Pancreas (tissue), 10 donors: ENCODE measurements at places on chromosomes 4 and X. TPM values are rescaled to one million over a fixed set of nuclear protein-coding genes. Genes with fewer than 3 reads are reported as not detected.

DNA sequence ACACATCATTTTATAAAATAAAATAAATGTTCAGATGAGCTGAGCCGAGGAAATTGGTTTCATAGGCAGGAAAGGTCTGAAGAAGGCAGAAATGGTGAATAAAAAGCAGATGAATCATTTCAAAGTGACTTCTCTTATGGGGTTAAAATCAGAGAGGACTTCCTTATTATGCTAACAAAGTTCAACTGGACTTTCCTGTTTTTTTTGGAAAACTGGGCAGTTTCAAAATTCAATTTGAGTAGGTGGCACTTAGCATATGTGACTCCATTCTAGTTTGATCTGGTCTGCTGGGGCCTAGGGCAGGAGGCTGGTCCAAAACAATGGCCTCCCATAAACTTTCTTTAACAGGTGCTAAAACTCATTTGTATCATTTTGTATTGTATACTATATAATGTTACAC, 1794.9 kb upstream of the TENM3 start:
- no peak for DNase-seq

DNA sequence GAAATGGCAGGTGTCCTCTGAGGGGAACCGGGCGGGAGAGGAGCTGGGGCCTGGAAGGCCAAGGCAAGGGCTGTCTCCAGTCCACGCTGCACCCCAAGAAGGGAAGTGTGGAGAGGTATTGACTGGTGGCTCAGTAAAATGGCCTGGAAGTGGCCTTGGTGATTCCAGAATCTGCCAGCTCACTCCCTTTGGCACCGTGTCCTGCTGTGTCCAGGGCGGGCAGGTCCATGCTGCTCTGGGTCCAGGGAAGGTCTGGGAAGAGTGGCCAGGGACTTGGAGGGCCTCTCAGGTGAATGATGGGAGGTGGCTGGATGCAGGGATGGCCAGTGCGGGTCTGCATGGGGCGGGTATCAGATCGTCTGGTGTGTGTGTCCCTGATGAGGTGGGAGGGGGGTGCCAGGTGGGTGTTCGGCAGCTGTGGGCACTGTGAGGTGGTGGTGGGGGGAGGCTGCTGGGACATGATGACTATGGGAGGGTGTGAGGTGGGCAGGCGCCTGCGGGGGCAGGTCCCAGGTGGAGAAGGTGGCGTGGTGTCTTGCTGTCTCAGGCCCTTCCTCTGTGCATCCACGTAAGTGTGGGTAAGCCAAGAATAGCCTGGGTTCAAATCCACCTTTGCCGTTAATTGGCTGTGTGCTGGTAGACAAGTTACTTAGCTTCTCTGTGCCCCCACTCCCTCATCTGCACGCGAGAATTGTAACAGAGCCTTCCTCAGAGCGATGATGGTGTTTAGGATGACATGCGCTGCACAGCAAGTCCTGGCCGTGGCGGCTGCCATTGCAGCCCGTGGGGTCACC, 17.7 kb downstream of the RGS12 start:
- DNase-seq, result no peak

GRCh38 chrX:65925005-65925404, 114.9 kb downstream of the VSIG4 start:
- no peak for DNase-seq

Gene SHROOM3
- total RNA-seq, result 20.7 TPM

Gene ELOVL6
- total RNA-seq, result 1.2 TPM
